Stimulated activated CD8-positive, alpha-beta memory T cell treated with anti-CD3 and anti-CD28 coated beads, Interleukin-15, amount 100 ng/mL, for 24 hours (primary cell): ENCODE measurements at places on chromosomes 4 and X.

- no peak for DNase-seq
Observed at GRCh38 chrX:22202251-22202650, 70.5 kb upstream of the CBLL2 start.

- DNase-seq: no peak
Observed at GRCh38 chrX:13078739-13079444, 34.5 kb upstream of the FAM9C start.

DNA sequence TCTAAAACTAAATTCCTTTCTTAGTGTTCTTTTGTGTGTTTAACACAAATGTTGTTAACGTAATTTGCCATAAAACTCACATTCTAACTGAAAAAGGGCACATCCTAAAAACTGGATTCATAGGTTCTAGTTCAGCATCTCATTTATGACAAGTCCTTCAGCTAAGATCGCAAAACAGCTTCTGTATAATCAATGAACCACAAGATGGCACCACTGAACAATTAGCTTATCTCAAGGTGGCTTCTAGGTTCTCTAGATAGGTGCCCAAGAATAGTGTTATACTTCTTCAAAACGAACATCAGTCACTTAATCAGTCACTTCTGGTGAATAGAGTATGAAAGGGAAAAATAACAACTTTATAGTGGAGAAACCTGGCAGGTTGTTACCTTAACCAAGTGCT is 54.3 kb downstream of the NRK start:
- DNase-seq: no peak

DNA sequence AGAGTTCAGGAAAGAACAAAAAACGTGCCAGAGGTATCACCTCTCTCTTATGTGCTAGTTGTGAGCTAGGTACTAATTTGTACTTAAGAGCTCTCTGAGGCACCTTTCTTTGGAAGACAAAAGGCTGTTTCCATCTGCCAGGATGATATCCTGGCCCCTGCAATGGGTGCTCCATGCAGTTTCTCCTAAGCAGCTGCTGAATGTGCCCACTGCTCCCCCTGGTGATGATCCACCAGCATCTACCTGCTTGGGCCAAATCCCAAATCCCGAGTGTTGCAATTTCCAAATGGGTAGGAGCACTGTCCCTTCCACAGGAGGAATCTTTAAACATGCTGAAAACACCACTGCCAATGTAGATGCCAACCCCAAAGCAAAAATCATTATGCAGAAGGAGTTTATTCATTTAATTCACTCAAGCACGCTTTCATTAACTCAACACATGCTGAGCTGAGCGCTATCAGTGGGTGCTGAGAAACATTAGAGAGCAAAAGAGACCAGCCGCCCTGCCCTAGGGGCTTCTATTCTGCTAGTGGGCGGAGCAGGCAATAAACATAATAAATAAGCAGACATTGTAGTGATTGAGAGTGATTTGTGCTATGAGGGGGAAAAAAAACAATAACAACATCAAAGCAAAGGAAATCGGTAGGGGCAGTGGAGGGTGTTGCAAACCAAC is 69.6 kb upstream of the C4orf50 start:
- DNase-seq: no peak

GRCh38 chr4:185134307-185134869 is 8.7 kb upstream of the SLC25A4 start:
- DNase-seq: no peak

DNA sequence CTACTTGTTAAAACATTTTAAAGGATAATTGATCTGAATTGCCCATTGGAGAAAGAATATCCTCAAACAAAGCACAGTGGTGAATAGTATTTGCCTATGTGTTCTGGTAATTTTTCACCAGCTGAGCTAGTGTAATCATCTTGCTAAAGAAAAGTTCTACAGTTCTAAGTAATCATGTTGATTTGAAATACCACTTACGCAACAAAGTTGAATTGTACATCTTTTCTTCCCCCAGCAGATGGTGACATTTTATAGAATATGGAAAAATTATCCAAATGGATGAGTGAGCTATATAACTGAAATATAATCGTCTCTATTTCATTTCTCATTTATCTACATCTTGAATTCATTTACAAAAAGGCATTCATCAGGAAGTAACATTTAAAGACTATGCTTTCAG is 9.7 kb upstream of the ZNF674 start:
- no peak for DNase-seq

DNA sequence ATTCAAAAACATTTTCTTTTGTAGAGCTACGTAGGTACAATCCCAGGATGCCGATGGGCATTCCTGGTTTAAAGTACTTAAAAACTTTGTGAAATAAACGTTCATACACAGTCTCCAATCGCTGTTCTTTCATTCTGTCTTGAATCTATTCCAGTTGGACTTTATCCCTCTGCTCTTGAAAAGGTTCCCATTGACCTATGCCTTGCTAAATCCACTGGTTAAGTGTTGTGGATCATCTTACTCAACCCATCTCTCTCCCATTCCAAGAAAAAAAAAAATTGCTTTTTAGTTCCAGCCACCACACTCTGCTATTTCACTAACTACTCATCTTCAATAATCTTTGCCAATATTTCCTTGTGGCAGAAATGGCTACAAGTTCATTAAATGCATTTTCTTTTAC is 542.3 kb upstream of the GRIA3 start:
- DNase-seq: no peak

DNA sequence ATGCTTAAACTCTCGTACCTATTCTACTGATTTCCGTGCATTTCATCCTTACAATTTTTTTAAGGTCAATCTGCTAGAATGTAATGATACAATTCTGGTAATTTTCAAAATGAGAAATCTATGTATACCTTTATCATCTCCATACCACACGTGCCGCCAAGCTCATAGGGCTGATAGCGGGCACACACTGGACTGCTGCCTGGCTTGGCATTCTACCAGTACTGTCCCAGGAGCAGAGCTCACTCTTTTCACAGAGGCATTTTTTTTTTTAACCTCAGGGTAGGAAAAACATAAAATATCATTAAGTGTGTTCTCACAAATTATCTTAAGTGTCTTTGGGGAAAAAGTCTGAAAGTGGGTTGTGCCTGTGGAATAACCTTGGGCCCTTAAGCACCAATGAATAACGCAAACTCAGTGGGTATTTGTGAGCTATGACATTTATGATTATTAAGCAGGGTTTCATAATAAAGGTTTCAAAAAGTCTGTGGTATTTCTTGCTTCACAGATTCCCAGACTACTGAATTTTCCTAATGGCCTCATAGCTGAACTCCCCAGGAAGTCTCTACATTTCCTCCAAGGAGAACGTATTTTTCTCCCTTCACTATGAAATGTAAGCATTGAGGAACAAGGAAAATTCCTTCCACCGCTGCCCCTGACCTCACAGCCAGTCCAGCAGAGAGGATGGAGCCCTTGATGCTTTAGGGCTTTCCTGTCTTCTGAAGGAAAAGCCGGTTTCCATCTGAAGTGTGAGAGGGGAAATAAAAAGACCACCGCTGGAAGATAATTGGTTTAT is 125.2 kb downstream of the ELOVL6 start:
- DNase-seq: no peak

GRCh38 chrX:3811331-3812311 is 98.2 kb upstream of the PRKX start:
- no peak for DNase-seq

DNA sequence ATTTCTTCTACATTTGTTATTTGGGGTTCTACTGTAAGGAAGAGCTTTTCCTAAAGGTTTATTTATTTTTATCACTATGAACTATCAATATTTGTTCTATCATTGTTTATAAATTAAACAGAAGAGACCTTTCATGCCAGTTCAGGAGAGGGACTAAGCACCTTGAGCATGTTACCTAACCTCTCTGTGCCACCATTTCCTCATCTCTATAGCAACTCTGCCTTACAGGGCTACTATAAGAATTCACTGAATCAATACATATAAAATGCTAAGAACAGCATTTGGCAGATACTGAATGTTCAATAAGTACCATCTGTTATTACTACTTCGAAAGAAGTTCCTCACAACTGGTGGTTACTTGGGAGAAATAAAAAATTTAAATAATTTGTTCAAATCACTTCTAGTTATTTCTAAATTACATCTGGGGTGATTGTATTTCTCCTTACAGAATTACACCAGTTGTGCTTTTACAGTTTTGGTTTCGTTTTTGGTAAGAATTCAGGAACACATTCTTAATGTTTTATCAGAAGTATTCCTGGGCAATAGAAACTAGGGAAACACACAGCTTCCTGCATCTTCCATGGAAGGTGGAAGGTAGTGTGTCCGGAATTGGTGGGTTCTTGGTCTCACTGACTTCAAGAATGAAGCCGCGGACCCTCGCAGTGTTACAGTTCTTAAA is 32.9 kb downstream of the EREG start:
- DNase-seq: no peak

GRCh38 chr4:183889190-183889589 is 15.9 kb upstream of the STOX2 start:
- no peak for DNase-seq
